Stimulated activated CD4-positive, alpha-beta T cell treated with anti-CD3 and anti-CD28 coated beads, Interleukin-2, amount 100 ng/mL, for 24 hours (primary cell): ENCODE measurements at places on chromosomes 3 and 15.

GRCh38 chr3:187996609-187997008 lies 157.3 kb upstream of the LPP start:
- DNase-seq, result no peak

DNA sequence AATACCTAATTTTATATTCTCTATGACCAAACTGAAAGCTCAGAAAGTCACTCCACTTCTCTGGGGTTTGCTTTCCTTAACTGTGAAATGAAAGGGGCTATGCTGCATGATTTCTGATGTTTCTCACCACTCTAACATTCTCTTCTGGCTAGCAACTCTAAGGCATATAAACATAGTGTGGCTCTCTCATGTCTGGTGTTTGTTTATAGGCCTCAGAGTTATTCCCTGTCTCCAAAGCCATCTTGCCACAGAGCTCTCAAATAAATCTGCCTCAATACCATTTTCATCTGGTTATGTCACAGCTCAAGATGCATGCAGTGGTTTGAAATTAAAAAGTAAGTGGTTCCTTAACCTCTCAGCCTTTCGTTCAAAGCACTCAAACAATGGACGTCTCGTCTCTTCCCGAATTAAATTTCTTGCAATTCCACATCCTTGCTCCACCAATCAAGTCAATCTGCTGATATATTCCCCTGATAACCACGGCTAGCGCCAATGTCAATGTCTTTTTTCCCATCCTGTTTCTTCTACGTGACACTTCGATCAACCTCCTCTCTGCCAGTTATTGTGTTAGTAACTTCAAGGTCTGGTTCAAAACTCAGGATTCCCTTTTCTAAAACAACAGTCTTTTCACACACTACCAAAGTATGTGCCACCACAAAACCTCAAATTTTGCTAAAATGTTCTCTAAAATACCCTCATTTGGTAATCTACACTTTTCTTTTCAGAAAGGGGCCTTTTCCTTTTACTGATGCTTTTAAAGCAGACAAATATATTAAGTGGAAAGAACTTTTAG lies 16.0 kb downstream of the TOMM70 start:
- DNase-seq, result no peak

DNA sequence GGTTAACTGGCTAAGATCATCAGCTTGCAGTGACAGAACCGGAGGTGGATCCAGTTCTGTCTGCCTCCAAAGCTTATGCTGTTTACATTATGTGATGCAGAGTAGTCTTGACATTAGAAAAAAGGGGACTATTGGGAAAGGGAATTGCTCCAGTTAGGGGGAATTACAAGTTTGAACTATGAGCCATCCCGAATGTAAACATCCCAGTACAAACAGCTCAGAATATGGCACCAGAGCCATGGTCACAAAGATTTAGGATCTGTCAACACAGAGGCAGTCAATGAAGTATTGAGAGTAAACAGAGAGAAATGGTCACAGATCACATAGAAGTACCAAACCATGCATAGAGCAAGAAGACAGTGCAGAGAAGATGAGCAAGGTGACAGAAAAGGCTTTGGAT lies 39.8 kb upstream of the CRTC3 start:
- no peak for DNase-seq

DNA sequence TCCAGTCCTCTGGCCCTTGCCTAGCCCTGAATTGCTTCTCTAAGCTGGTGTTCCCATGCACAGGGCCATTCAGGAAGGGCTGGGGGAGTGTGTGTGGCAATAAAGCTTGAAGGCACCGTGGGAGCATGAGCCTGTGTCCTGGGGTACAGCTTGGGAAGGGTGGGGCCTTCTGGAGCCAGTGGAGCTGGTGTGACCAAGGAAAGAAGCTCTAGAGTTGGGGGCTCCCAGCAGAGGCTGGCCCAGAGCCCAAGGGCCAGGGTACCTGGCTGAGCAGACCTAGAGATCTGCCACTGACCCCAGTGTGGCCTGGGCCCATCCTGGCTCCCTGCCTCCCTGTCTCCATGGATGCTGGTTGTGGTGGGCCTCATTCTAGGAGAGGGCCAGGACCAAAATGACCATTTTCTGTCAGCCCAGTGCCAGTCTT lies 8.1 kb downstream of the ABTB1 start:
- DNase-seq, result no peak

GRCh38 chr15:99708563-99708962 lies 24.7 kb downstream of the LYSMD4 start:
- DNase-seq, result no peak
